ENCODE measurements at places on chromosomes 7 and 10.

DNA sequence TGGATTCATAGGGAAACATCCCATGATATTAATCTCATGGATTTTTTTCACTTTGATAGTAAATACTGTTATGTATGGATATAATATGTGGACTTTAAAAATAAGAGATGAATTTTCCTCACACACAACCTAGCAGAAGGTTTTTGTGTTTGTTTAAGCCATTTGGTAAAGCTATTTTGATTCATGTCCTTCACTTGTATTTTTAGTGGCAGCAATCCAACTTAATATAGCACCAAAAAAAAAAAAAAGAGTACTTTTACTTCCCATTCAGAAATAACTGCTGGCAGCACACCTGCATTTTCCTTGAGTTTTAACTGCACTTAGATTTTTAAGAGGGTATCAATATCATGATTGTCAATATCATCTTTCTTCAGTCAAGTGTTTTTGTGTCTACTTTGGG is 60.0 kb downstream of the MCMBP start:
- DNase-seq = no peak

GRCh38 chr7:4683884-4684565 is 1.9 kb downstream of the FOXK1 start:
- DNase-seq = no peak

- no peak for DNase-seq
Measured at GRCh38 chr7:80311313-80311712, 176.7 kb downstream of the GNAI1 start.

DNA sequence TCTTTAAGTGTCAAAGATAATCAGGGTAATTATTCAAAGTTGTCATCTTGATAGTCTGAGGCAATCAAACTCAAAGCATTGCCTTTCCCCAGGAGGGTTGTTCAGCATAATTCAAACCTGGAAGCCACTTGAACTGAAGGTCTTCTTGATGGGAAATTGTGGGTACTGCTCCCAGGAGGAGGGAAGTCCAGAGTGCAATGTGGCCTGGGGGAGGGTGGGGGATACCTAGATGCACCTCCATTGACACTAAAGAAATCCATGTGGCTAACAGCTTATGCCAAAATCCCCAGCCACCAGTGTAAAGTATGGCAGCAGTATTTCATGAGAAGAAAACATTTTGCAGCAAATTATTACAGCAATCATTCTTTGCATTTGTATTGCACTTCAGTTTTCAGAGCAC is 114.9 kb downstream of the STRA8 start:
- no peak for DNase-seq

DNA sequence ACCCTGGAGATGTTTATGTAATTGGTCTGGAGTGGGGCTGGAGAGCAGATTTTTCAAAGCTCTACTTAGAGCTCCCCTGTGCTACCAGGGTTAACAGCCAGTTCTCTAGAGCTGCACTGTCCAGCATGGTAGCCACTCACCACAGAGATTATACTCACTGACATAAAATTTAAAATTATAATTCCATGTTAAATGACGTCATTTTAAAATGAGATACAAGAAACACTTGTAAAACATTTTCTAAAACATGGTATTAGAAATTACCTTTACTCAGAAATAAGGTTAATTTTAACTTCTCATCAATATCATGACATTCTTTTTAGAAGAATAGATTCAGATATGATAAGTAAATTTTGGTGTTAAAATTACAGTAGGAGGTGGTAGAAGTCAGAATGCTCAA is 306.2 kb upstream of the LRRN3 start:
- no peak for DNase-seq

- no peak for DNase-seq
Measured at GRCh38 chr10:11907914-11908313, 84.8 kb downstream of the PROSER2 start.

DNA sequence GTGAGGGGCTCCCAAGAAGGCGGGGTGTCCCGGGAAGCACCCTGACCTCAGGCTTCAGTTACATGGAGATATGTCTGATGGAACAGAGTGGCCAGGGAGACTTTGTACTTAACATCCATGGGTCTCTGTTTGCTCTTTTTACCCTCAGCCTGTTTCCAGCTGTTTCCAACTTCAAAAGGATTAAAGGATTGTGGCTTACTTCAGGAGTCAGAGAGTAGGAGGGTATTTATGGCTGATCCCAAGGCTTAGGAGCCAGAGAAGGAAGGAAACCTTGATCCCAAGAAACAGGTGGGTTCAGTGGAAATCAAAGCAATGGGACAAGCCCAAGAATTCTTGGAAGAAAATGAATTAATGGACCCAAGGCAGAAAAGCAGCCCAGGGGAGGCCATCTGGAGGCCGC is 37.7 kb upstream of the ZNF438 start:
- DNase-seq = no peak

DNA sequence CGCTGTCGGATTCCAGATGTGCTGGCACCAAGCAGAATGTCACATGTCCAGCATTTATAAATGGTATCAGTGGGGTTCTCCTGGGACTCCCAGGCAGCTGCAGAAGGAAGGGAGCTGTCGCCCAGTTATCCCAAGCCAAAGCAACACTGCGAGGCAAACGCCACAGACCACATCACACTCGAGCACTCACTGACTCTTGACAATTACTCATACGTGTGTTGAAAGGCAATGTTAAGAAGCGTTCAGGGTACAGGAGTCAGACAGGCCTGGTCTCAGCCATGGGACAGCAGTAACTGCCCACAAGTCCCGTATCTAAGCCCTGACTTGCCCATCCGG is 113.4 kb downstream of the DIP2C start:
- no peak for DNase-seq

- no peak for DNase-seq
Measured at GRCh38 chr10:102069071-102069470, 3.9 kb downstream of the HPS6 start.
